Epithelial cell of esophagus (primary cell): ENCODE measurements at places on chromosomes 11 and 22.

DNA sequence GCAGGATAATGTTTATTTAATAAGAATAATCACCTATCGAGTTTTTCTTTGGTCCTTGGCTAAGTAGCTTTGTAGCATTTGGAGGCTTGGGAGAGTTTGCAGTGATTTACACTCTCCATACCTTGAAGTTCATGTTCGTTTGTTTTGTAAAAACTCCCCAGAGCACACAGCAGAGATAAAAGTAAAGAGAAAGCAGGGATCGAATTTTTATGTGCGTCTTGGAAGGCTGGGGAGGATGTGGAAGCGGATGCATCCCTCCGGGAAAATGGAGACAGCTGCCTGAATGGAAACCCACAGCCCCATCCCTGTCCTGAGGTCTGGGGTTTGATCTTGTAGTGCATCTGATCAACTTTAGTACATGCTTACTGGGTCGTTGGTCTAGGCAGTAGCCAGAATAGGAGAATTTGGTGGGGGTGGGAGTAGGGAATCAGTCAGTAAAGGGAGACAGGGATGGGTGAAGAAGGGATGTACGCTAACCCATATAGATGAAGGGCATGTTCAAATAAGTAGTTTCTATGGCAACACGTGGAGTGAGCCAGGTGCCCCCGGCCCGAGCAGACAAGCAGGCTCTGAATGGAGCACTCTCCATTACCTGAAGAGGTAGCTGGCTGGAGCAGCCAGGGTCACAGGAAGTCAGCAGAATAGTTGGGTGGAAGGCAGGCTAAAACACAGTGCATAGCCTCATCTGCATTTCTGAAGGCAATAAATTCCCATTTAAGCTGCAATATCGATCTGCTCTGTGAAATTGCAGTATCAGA, 147.8 kb downstream of the COMMD9 start:
- DNase-seq: no peak

DNA sequence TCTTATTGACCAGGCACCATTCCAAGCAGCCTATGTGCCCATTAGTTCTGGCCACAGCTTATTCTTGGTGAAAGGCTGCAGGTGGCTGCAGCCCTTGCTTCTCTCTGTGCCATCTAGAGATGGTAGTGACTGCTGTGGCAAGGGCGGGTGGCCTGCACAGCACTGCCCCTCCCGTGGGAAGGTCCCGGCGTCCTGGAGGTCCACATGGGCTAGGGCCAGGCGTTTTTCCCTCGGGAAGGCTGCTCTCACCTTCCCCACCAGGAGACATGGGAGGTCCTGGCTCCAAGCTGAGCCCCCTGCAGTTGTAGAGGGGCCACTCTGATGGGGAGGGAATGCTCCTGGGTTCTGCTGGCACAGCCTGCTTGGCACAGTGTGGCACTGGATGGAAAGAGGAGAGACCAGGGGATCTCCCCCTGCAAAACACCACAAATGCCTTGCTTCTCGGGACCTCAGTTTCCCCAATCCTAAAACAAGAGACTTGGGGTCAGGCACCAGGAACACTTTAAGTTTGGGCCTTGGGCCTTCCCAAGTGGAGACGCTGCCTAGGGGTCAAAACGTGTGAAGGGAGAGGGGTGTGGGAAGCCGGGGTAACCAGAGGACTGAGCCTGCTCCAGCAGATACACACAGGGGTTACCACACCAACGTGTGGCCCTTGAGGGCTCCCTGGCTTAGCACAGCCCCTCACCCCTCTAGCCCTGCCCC, 10.0 kb upstream of the TBC1D22A start:
- no peak for DNase-seq

DNA sequence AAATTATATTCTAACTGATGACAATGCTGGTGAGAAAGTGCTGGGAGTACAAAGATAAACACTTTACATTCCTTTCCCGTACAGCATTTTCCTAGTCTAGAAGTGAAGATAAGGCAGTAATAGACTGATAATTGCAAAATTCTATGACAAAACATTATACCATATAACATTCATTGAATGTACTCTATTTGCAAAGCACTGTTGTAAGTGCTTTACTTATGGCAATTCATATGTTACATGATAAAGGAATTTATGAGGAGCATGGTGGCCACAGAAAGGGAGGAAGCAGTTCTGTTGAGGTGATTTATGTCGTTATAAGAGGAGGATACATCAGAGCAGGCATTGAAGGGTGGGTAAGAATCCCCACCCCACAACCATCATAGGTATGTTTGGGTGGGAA, 434.8 kb downstream of the RAB38 start:
- DNase-seq: no peak

DNA sequence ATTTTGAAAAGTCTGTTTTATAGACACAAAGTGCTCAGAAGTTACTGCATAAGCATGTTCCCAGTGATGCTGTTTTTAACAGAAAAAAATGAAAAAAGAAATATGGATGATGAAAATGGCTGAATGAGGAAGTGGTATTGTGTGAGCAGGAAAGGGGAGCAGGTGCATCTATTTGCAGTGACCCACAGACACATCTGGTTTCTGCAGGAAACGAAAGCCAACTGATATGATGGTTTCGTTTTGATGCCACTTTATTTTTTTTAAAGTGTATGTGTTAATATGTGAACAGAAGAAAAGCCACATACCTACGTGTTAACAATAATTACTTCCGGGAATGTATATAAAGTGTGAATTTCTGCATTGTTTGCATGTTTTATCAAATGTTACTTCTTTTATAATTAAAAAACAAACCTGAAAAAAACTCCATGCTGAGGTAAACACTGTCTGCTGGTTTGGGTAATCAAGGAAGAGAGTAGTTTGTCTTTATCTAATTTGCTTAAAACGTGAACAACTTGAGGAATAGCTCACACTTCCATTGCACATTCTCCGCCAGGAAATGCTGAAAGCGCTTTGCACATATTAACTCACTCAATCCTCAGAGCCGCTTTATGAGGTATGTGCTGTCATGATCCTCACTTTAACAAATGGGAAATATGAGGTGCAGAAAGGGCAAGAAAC, 1335.9 kb downstream of the TBC1D22A start:
- DNase-seq: no peak

DNA sequence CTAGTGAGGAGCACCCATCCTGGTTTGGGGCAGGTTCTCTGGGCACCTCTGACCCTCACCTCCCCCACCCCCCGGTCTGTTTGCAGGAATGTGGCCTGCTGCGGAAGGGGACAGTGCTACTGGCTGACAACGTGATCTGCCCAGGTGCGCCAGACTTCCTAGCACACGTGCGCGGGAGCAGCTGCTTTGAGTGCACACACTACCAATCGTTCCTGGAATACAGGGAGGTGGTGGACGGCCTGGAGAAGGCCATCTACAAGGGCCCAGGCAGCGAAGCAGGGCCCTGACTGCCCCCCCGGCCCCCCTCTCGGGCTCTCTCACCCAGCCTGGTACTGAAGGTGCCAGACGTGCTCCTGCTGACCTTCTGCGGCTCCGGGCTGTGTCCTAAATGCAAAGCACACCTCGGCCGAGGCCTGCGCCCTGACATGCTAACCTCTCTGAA, 26.9 kb upstream of the TXNRD2 start:
- no peak for DNase-seq

DNA sequence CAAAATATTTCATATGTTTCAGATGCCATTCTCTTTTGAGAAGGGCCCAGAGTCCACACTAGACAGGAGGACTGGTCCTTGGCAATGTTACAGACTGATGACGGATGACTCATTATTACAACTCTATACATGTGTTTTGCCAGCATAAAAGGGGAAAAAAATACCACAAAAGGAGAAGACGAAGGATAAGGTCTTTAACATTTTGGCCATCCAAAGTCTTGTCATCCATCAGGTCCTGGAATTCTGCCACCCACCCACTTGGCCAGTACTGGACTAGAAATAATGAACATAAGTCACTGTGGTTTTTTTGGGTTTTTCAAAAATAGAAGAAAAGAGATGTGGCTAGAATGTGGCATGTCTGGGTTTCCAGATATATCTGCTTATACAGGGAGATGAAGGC, 57.7 kb upstream of the BDNF start:
- peak; percentile 31 for DNase-seq

DNA sequence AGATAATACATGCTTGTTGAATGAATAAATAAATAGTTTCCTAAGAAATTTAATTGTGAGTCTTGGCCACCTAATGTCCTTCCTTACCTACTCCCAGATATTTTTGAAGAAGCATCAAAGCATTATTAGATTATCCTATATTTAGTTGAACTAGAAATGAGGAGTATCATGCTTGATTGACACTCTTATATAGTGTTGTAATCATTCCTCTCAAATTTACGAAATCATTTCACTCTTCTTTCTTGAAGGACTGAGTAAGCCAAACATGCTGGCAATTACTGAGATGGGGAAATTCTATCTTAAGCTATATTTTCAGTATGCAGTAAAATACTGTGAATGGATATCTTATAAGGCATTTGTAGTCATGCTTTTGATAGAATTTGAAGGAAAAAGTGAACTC, 189.0 kb downstream of the LUZP2 start:
- no peak for DNase-seq
